ENCODE measurements at places on chromosomes 3 and 15.
A peak's percentile ranks its signal among the peaks of the same experiment; 100 is the strongest.

- peaks cover 7% of the 10 kb centered on the region for H3K4me1 ChIP-seq
- H3K36me3 ChIP-seq: no peaks in the 10 kb centered on the region
- H3K4me3 ChIP-seq: no peak overlapping the region
- no peaks in the 10 kb centered on the region for H3K27me3 ChIP-seq
Measured at GRCh38 chr3:149828390-149828789, 15.4 kb downstream of the RNF13 start.

- H3K4me1 ChIP-seq: no peaks in the 10 kb centered on the region
- DNase-seq: no peak
- no peak overlapping the region for H3K4me3 ChIP-seq
- H3K27ac ChIP-seq: no peak overlapping the region
Measured at GRCh38 chr3:160135851-160136250, 89.4 kb upstream of the C3orf80 start.

DNA sequence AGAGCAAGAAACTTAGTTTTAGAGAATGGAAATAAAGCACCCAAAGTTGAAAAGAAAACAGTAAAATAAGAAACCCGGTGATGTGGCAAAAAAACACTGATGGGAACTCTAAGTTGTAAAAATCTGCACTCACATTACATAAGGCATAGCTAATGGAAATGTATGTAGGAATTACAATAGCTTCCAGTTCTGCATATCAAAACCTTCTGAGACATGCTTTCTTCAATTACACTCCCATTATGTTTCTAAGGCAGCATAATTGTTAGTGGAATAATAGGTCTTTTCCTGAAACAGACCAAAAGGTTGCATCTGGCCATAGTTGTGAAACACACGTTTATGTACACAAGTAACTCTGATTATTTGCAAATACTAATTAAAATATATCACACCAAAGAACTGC, 41.4 kb downstream of the SLC30A4 start:
- no peak overlapping the region for H3K27ac ChIP-seq
- H3K4me1 ChIP-seq: no peaks in the 10 kb centered on the region
- H3K27me3 ChIP-seq: no peaks in the 10 kb centered on the region
- no peaks in the 10 kb centered on the region for H3K36me3 ChIP-seq
- DNase-seq: no peak
- no peak overlapping the region for H3K4me3 ChIP-seq

DNA sequence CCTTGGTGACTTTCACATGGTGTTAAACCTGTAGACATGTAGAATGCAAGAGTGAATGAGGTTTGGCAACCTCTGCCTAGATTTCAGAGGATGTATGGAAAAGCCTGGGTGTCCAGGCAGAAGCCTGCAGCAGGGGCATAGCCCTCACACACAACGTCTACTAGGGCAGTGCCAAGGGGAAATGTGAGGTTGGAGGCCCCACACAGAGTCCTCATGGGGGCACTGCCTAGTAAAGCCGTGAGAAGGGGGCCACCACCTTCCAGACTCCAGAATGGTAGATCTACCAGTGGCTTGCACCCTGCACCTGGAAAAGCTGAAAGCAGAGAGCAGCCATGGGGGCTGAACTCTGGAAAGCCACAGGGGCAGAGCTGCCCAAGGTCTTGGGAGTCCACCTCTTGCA, 241.2 kb downstream of the KLF13 start:
- no peaks in the 10 kb centered on the region for H3K36me3 ChIP-seq
- no peaks in the 10 kb centered on the region for H3K4me1 ChIP-seq
- H3K27ac ChIP-seq: no peak overlapping the region

DNA sequence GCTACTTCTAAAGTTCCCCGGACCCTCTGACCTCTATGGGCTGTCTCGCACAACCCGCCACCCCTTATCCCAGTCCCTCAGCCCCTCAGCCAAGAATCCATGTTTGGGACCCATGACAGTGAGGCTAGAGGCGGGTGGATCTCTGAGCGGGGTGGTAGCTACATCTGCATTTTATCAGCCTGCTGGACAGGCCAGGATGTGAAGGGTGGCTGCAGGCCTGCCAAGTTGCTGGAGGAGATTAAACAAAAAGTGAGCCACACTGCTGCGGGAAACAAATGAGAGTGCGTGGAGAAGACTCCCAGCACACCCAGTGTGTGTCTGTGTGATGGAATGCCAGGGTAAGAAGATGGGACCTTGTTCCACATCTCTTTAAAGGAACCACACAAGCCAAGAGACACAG, 51.1 kb upstream of the SPATA12 start:
- no peaks in the 10 kb centered on the region for H3K4me1 ChIP-seq
- H3K27me3 ChIP-seq: no peaks in the 10 kb centered on the region
- H3K36me3 ChIP-seq: no peaks in the 10 kb centered on the region
- no peak overlapping the region for H3K4me3 ChIP-seq
- no peak overlapping the region for H3K27ac ChIP-seq

DNA sequence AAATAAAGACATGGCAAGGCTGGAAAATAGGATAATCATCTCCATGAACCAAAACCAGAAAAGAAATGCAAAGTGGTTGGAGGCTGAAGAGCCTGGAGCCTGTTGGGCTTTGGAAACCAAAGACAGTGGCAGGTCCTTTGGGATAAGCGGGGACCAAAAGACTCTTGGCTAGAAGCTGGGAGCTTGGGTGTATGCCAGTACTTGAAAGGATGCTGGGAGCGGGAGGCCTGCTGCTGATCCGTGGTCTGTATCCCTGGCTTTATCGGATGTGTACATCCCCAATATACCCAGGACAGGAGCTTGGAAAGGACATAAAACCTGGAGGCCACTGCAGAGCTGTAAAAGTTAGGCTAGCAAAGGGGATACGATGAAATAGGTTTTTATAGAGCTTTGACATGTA, 1.3 kb upstream of the CHRNB4 start:
- DNase-seq: no peak
- no peak overlapping the region for H3K27ac ChIP-seq
- H3K36me3 ChIP-seq: no peaks in the 10 kb centered on the region
- H3K4me1 ChIP-seq: peaks cover 5% of the 10 kb centered on the region
- peaks cover 8% of the 10 kb centered on the region for H3K27me3 ChIP-seq

DNA sequence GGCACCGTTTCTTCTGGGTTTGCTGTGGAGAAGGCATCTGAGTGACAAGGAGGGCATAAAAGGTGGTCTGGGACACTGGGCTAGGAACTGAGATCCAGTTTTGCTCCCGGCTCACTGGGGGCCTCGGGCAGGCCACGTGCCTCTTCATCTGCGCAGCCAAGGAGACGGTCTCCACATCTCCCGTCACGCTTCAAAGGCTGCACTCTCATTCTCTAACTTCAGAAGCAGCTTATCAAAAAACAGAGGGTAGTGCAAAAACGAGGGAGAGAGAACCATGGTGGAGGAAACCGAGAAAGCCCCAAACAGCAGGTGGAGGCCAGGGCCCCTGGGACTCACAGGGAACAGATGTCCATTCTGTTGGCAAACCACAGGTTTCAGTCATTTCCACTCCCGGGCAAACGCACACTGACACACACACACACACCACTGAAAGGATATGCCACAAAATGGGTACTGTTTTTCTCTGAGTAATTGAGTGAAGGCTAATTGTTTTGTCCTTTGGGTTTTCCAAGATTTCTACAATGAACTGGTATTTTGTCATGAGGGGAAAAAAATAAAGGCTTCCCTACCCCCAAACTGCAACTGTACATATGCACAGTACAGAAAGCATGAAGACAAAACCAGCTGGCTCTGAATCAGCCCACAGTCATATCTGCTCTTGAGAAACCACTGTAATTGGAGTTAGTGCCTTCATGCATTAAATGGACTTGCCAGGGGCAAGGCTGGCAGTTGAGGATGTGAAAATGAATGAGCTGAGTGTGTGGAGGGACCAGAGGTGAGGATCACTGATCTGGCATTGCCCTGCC, 71.9 kb downstream of the MGLL start:
- no peak overlapping the region for H3K4me3 ChIP-seq
- no peaks in the 10 kb centered on the region for H3K4me1 ChIP-seq
- H3K27ac ChIP-seq: no peak overlapping the region
- no peak for DNase-seq
- peaks cover 3% of the 10 kb centered on the region for H3K27me3 ChIP-seq

DNA sequence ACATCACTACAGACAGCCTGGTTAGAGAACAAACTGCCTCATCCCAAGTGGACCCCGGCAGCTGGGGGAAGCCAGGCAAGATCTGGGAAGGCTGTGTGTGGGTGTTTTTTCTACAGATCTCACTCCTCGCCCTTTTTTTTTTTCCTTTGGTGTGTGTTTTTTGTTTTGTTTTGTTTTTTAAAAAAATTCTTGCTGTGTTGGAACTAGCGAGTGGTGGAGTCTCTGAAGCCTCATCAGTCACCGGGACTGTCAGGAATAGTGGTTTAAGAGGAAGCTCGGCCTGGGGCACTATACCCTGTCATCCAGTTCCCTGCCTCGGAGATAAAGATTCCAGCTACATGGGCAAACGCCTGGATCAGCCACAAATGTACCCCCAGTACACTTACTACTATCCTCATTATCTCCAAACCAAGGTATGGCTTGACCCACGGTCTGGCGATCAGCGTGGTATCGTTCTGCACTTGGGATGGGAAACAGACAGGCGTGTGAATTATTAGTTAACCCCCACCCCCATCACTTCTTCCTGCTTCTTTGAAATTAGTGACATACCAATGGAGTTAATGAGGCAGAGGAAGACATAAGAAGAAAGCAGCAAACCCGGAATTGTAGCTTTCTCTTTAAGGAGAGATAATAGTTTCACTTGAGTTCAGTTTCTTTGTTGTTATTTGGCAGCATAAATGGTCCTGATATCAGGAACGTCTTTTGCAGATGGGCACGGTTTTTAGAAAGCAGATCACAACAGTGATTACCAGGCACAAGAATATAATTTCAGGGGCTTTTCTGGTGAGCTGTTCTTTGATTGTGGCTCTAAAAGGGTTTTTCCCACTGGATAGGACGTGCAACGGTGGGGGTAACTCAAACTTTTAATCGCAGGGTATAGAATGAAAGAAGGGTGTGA, 722 bp downstream of the RBMS3 start:
- H3K4me1 ChIP-seq: no peaks in the 10 kb centered on the region
- DNase-seq: no peak
- no peaks in the 10 kb centered on the region for H3K36me3 ChIP-seq
- H3K27me3 ChIP-seq: no peaks in the 10 kb centered on the region
- H3K4me3 ChIP-seq: peak overlapping the region; percentile 15
- no peak overlapping the region for H3K27ac ChIP-seq

DNA sequence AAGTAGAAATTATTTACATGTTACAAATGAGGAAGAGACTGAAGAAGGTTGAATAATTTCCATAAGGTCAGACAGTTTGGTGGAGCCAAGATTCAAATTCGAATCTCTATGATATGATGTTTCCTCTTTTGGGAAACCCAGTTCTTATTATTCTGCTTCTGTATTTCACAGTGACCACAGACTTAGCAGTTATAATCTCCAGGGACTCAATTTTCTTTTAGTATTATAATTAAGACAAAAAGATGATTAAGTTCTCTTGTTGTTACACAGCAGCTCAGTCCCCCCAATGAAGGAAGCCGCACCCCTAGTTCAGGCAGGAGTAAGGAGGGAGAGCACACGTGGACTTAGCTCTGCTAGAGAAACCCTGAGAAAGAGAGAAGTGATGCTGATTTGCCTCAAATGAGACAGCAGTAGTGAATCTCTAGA, 130.6 kb downstream of the CCNL1 start:
- H3K36me3 ChIP-seq: no peaks in the 10 kb centered on the region
- no peak for DNase-seq
- no peak overlapping the region for H3K27ac ChIP-seq
- no peak overlapping the region for H3K4me3 ChIP-seq
- no peaks in the 10 kb centered on the region for H3K27me3 ChIP-seq

DNA sequence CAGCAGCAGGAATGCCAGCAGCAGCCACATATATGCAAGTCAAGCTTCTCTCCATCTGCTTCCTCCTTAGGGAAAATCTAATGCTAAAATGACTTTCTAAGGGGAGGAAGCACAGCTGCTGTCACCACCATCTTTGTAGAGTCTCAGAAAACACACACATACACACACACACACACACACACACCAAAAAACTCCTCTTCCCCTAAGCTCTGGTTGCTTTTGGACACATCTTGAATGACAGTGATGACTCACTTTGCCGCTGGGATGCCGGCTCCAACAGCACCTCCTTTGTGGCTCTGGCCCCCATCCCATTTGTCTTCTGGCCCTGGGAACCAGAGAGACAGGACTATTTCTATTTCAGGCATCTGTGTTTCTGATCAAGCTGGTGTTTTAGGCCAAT, 124.8 kb upstream of the GOLIM4 start:
- H3K4me3 ChIP-seq: no peak overlapping the region
- no peak for DNase-seq
- no peak overlapping the region for H3K27ac ChIP-seq
- H3K36me3 ChIP-seq: no peaks in the 10 kb centered on the region

DNA sequence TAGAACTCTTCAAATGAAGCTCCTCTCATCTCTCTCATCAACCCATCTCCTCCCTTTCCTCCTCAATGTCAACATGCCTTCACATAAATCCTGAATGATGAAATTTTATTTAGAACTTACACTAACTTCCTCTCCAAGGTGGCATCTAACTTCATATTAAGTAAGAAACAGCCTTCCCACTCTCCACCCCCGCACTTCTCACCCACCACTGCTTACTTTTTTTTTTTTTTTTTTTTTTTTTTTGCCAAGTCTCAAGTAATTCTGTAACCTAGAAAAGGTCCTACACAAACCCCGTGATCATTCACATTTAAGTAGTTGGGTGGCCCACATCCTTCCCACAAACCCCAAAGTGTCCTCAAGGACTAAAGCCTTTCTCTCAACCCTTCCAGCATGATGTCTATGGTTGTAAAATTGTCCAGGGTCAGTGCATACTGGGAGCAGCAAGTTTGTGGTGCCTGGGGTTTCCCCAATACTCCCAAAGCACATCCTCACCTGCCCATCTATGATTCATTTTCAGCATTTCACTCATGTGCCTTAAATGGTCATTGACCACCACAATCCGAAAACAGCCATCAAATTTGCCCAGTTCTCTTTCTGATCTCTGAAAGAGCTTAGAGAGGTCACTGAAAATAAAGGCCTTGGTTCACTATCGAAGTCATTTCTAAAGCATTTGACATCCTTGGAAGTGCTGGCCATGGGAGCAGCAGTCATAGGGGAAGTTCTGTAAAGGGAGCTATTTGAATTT, 47.2 kb downstream of the CD86 start:
- DNase-seq: no peak
- no peak overlapping the region for H3K4me3 ChIP-seq
- no peaks in the 10 kb centered on the region for H3K27me3 ChIP-seq

- peak; percentile 74 for DNase-seq
- no peaks in the 10 kb centered on the region for H3K27me3 ChIP-seq
- H3K4me3 ChIP-seq: no peak overlapping the region
- H3K4me1 ChIP-seq: peaks cover 49% of the 10 kb centered on the region
Measured at GRCh38 chr3:157127831-157128767, 31.8 kb downstream of the CCNL1 start.

- DNase-seq: no peak
- H3K27me3 ChIP-seq: no peaks in the 10 kb centered on the region
- H3K27ac ChIP-seq: no peak overlapping the region
- H3K4me3 ChIP-seq: no peak overlapping the region
Measured at GRCh38 chr3:147838652-147839051, 429.5 kb downstream of the ZIC1 start.

- no peaks in the 10 kb centered on the region for H3K36me3 ChIP-seq
- H3K4me3 ChIP-seq: no peak overlapping the region
- no peak overlapping the region for H3K27ac ChIP-seq
- H3K4me1 ChIP-seq: no peaks in the 10 kb centered on the region
- H3K27me3 ChIP-seq: no peaks in the 10 kb centered on the region
- no peak for DNase-seq
Measured at GRCh38 chr3:60585918-60586317, 665.3 kb downstream of the FHIT start.

GRCh38 chr15:29457729-29458128, 188.1 kb upstream of the NSMCE3 start:
- no peaks in the 10 kb centered on the region for H3K36me3 ChIP-seq
- H3K27ac ChIP-seq: no peak overlapping the region
- DNase-seq: no peak
- H3K27me3 ChIP-seq: no peaks in the 10 kb centered on the region
- no peaks in the 10 kb centered on the region for H3K4me1 ChIP-seq
